ENCODE measurements at places on chromosomes 7 and 10.
A peak's percentile ranks its signal among the peaks of the same experiment; 100 is the strongest.

- DNase-seq = peak; percentile 62
Observed at GRCh38 chr7:55475855-55476803, 96.2 kb downstream of the VOPP1 start.

DNA sequence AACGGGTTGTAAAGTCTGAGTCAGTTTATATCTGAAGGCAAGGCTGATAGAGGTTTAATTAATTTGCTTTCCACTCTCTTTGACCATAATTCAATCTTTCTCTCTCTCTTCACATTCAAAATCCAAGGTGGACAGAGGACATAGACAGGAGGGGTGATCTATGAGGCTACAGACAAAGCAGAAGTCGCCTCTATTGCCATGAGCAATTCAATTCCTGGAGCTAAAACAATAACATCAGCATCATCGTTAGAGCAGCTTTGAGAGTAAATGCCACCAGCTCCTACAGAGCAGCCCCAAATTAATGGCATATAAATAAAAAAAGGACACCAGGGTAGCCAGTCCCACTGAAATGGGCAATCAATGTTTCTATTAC is 93.2 kb downstream of the DGKI start:
- DNase-seq = no peak

DNA sequence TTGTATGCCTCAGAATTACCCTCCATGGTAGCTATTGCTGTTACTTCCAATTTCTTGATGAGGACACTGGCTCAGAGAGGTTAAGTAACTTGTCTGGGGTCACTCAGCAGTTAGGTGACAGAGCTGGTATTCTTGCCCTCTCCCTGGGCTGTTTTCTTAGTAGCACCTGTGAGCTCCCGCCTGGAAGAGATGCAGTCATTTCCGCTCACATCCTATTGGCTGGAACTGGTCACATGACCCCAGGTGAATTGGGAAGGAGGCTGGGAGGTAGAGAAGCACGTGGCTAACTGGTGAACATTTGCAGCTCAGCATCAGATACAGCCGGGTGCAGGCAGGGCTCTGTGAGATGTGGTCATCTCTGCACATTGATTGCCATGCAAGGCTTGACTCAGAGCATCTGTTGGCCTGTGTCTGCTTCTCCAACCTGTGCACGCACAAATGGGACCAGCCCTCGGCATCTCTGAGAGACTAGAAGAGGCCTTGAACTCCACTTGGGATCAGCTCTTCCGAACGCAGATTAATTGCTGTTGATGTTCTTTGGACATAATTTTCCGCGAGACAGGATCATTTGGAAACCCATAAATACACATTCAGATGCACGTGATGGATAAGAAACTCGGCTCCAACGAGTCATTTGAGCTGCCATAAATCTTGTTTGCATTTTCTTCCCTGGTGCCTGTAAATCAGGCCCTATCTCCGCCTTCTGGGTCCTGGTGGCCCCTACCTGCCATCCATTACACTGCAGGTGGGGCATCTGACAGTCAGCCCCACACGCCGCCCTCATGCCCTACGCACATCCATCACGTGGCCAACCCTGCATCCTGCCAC is 42.8 kb downstream of the MYL10 start:
- no peak for DNase-seq

GRCh38 chr10:77881222-77881621 is 45.3 kb downstream of the DLG5 start:
- DNase-seq = no peak

DNA sequence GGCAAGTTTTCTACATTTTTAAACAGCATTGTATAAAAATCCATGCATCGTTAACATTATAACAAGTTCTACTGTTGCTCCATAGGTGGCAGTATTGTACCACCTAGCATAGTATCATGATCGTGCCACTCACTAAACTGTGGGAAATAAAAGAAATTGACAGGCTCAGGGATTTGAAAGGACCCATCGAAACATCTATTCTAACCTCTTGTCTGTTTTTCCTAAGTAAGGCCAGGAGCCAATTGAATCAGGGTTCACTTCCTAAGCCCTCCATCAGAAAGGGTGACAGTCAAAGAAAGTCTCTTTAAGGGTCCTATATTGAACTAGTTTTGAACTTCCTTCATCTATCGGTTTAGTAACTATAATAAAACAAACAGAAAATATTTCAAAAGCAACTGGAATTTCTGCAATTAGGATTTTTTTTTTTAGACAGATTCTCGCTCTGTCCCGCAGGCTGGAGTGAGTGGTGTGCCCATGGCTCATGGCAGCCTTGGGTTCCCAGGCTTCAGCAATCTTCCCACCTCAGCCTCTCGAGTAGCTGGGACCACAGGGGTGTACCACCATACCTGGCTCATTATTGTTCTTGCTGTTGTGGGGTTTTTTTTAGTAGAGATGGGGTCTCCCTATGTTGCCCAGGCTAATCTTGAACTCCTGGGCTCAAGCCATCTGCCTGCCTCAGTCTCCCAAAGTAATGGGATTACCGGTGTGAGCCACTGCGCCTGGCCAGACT is 9.4 kb downstream of the HACD1 start:
- DNase-seq = peak; percentile 47

GRCh38 chr7:101411508-101411874 is 48.8 kb downstream of the COL26A1 start:
- DNase-seq = no peak

- DNase-seq = peak; percentile 53
Observed at GRCh38 chr10:89203237-89203636, 3.9 kb downstream of the CH25H start.
